ENCODE measurements at places on chromosomes 11 and 22. TPM values are rescaled to one million over a fixed set of nuclear protein-coding genes. Genes with fewer than 3 reads are reported as not detected.

Gene CARD10
- polyA plus RNA-seq: 13.0 TPM

Gene BCO2
- polyA plus RNA-seq: 12.3 TPM

Gene CRYBB3
- polyA plus RNA-seq: 1.6 TPM

Gene IL17REL
- polyA plus RNA-seq: 0.96 TPM

Gene CFAP300
- 6.8 TPM for polyA plus RNA-seq

Gene OR56A1
- polyA plus RNA-seq: not detected

Gene FEN1
- polyA plus RNA-seq: 27.4 TPM

Gene LRRC55
- polyA plus RNA-seq: 39.3 TPM

Data from spinal cord (tissue), 10 donors.